ENCODE measurements at places on chromosomes 16 and 17.

DNA sequence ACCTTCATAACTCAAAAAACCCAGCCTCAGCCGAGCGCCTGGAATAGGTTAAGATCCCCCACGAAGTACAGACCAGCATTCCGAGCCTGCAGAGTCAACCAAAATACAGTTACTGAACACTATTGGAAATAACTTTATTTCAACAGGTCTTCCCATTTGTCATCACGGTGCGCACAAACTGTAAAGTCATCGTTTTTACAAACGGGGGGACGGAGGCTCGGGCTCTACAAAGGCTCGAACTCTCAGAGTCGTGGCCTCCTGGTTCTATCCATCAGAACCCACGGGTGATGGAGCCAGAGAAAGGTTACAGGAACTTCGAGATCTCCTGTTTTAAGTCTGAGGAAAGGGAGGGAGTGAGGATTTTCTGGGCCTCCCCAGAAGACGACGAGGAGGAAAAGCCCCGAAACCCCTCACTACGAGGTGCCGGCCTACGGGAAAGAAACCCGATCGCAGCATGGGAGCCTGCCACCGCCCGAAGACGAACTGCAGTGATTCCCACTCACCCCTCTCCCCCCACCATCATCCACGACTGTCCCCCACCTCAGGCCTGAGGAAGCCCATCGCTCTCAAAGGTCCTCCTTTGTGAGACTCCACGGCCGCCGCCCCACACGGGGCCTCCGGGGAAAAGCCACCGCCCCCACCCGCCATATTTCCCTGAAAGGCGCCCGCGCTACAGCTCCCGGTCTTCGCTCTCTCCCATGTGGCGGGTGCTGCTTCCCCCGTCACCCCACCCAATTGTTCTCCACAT is 917 bp downstream of the YWHAE start:
- no peak for DNase-seq

DNA sequence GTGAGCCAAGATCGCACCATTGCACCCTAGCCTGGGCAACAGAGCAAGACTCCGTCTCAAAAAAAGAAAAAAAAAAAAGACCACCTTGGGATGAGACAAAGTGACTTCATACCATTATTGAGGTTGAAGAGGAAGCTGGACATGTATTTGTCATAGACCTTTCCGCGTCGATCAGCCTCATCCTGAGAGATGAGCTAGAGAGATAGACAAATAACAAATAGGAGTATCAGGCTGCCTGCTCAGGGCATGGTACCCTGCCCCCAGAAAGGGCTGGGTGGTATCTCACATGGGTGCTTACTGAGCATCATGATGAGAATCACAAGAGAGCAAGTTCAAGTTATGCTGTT is 22.1 kb downstream of the CNTNAP1 start:
- DNase-seq: no peak

- peak; percentile 77 for DNase-seq
Measured at GRCh38 chr16:15427648-15428239, 6.6 kb upstream of the BMERB1 start.

GRCh38 chr17:76132574-76133338 is 8.3 kb downstream of the FOXJ1 start:
- DNase-seq: no peak

DNA sequence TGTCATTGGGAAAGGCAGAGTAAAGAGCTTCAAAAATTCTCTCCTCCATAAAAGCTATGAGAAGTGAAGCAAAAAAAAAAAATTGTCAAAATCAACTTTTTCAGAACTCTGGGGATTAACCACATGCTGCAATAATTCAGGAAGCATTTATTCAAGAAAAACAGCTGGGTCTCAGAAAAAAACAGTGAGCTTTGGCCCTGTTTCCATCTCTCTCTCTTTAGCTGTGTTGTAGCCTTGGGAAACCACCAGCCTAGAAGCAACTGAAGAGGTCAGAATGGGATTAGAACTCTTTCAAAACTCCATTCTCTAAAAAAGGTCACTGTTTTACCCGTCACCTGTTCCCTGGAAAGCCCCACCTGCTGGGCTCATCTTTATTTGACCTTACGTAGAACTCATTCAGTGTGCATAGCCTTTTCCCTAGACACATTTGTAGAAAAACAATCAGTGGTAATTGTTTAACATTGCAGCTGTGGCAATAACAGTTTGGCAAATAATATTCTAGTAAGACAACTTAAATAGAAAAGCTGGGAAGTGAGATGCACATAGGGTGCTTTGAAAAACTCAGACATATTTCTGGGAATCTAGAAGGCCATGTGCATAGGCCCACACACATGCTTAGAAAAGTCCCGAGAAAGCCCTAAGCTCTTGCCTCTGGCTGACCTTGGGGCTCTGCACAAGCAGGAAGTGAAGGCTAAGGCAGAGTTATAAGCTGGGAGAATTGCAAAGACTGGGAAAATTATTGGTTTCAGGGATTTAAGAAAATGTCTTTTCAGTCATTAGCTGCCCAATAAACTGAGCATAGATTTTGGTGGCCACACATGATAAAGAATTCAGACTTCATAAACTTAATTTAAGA is 18.0 kb downstream of the SLC5A11 start:
- no peak for DNase-seq

DNA sequence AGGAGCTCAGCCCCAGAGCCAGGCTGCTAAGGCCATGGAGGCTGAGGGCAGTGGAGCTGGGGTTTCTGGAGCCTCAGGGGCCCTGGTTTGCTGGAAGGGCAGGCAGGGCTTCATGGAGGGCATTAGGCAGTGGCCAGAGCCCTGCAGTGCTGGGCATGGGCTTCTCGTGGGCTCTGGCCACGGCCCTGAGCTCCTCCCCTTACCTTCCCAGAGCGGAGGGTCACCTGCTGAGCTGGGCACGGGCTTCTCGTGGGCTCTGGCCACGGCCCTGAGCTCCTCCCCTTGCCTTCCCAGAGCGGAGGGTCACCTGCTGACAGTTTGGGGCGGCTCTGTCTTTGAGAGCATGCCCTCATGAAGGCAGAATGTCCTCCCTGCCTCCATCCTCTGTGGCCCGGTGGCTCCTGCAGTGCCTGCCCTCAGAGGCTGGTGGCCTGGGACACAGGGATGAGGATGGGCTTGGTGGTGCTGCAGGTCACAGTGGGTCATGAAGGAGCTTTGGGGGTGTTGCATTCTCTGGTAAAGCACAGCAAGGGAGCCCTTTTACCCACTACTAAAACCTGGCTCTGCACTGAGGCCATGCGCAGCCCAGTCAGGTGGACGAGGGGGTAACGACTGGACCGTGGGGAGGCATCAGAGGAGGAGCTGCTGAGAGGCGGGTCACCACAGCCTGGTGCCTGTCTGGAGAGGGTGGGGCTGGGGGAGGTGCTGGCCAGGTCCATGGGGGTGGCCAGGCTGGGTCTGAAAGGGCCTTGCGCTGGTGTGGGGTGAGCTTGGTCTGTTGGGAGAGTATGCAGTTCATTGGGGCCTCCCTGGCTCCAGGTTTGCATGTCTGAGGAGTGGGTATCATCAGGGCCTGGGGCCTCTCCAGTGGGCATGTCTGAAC is 2.9 kb upstream of the RNPS1 start:
- DNase-seq: no peak

GRCh38 chr17:17467720-17468119 is 9.1 kb upstream of the MED9 start:
- no peak for DNase-seq

DNA sequence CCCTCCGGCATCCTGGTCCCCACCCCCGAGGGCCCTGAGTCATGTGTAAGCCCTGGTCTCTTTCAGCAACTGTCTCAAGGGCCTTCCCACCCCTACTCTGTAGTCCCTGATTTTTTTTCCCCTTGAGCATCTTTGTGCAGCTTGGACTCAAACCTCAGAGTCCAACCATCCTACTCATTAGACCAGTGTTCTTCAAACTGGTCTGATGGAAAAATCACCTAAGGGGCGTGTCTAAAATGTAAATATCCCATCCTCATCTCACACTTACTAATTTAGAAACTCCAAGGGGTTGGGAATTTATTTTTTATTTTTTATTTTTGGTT is 624 bp downstream of the G6PC3 start:
- no peak for DNase-seq

GRCh38 chr16:951660-952301 is 19.0 kb downstream of the LMF1 start:
- DNase-seq: peak; percentile 64

DNA sequence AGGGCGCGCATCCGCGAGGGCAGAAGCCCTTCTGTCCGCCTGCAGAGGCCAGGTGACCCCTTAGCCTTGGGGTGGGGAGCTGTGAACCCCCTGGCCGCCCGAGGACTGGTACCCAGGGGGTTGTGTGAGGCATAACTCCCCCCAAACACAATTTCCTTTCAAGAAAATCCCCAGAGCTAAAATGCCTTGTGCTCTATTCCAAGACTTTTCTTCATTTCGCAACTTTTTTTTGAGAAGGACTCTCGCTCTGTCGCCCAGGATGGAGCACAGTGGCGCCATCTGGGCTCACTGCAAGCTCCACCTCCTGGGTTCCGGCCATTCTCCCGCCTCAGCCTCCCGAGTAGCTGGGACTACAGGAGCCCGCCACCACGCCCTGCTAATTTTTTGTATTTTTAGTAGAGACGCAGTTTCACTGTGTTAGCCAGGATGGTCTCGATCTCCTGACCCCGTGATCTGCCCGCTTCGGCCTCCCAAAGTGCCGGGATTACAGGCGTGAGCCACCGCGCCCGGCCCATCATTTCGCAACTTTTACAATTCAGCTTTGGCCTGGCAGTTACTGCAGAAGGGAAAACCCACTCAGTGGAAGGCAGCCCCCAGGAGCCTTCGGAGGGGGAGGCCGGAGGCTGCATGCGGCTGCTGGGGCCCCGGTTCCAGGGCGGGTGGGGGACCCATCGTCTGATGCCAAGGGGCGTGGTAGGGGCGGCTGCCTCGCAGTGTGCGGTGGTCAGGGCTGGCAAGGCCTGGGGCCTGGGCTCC is 963 bp upstream of the APRT start:
- DNase-seq: no peak

DNA sequence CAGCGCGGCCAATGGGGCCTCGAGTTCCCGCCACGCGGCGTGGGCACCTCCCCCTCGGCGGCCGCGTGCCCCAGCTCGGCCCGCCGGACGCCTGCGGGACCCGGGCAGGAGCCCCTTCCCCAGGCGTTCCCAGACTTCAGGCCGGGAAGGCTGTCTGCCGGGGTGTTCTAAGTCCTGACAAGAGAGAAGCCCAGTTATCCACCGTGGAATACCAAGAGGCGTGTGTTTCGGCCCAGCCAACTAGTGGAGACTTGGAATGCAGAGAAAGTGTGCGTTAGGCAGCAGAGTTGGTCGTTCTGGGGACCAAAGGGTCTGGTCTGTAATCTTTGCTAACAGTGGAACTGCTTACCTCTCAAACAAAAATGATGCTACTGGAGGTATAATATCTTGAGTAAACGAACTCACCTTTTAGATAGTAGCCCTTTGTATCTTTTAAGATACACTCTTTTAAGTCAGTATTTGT is 251 bp upstream of the HSF5 start:
- DNase-seq: no peak

GRCh38 chr16:5820472-5820871 is 722.9 kb upstream of the EEF2KMT start:
- no peak for DNase-seq

DNA sequence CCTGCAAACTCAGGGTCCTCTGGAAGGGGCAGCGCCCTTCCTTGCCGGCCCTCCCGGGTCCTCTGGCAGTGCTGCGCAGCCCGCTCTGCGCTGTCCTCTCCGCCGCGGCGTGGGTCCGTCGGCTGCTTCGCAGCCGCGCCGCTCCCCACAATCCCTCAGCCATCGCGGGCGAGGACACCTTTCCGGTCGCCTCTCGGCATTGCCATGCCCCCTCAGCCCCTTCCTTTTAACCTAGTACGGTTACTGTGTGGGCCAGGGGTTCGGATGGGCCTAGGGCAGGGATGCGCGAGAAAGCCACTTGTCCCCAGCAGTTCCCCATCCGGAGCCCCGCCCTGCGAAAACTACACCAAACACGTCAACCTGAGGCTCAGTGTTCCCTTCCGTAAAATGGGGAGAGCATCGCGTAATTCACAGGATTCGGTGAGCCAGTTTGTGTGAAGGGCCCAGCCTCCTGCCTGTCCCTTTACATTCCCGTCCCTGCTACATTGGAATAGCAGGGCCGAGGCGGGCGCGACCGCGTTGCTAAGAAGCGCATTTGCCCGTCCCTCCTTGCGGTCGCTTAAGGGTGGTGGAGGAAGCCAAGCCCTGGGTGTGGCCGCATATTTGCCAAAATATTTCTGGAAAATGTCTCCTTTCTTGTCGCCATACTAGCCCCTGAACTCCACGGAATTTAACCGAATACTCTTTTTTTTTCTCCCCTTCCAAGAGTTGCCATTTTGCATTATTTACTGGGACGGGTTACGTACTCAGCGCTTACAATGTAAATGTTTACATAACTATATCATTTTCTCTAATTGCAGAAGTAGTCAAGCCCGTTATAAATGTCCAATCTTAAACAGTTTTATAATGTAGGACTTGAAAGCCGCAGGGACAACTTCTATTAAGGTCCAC is 13.2 kb downstream of the COPZ2 start:
- no peak for DNase-seq

DNA sequence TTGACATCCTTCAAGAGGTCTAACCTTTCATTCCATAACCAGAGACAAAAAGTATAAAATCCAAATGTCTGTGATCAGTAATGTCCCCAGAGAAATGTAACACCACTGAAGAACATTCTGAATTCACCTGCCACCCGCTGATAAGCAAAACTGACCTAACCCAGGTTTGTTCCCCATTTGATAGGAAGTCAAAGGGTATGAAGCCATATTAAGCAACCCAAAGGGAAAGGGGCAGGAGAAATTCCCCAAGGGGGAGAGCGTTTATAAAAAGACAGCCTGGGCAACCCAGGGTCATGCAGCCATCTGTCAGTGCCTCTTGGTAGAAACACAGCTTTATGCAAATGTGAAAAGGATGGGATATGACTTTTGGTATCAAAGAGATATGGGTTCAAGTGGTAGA is 30.7 kb upstream of the PIK3R6 start:
- DNase-seq: peak; percentile 11

DNA sequence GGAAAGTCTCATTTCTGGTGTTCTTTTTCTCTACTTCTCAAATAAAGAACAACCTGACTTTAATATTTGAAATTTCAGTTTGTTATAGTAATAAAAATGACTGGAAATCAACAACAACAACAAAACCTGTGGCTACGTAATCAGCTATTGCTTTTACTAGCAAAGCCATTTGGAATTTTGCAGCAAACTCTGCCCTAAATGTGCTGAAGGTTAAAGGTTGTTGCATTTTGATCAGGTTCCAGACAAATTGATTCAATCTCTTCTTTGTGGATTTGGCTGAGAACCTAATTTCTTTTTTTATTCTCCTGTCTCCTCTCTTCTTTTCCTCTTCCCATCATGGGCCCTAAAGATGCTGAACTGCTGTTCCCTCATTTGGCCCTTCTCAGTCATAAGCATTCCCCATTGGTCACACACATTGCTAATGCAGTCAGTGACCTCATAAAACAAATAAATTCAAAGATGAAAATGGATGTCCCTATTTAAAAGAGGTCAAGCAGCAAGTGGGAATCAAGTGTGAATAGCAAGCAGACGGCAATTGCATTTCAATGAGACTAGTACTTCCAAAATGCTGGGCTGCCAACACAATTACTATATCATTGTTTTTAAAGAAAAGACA is 795.1 kb upstream of the CDH8 start:
- DNase-seq: no peak

- DNase-seq: no peak
Measured at GRCh38 chr17:40450175-40450574, 6.9 kb downstream of the IGFBP4 start.

GRCh38 chr16:55508271-55508921 is 476 bp upstream of the LPCAT2 start:
- DNase-seq: no peak

GRCh38 chr17:83149029-83149725 is 69.8 kb downstream of the METRNL start:
- no peak for DNase-seq

GRCh38 chr16:27522173-27522707 is 27.5 kb downstream of the GTF3C1 start:
- DNase-seq: no peak
